ENCODE measurements at places on chromosomes 6 and 20.

DNA sequence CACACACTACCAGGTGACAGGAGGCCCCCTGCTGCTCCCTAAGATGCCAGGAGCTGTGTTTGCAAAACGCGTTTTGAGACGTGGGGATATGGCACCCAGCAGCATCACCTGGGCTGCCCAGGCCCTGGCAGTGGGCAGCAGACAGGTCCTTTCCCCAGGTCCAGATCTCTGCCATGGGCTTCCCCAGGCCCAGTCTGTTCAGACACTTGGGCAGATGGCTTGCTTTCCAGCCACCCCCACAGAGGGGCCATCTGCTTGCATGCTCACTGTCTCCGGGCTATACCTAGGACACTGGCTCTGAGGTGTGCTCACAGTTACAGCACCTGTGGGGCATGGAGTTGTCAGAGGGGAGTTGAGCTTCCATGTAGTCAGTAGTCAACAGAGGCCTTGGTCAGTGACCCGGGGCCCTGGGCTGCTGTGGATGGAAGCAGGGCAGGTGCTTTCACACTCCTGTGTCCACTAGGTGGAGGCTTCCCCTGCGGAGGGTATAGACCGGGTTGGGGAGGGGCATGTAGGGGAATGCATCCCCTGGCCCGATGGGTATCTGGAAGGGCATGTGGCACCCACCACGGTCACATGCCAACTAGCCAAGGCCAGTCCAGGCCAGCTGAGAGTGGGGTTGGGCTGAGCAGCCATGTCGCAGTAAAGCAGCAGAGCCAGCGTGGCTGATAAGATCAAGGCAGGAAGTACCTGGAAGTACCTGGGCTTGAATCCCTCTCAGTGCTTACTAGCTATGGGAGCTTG lies 185.4 kb upstream of the SLC24A3 start:
- no peak for DNase-seq

- DNase-seq = no peak
Observed at GRCh38 chr6:132388291-132388690, 13.0 kb downstream of the MOXD1 start.

DNA sequence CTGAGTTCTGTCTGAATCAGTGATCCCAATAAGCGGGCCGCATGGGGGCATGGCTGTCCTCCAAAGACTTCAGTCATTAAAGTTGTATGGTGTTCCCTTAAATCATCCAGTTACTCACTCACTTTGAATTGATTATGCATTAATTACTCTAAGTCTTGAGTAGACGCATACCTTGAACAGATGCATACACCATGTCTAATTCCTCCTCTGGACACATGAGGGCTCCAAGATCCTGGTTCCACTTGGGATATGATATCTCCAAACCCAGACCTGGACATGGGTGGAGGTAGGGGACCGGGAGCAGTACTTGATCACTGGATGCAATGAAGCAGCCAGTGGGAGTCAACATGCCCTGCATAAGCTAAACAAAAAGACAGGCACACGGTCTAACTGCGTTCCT lies 204.5 kb downstream of the FNDC1 start:
- no peak for DNase-seq

DNA sequence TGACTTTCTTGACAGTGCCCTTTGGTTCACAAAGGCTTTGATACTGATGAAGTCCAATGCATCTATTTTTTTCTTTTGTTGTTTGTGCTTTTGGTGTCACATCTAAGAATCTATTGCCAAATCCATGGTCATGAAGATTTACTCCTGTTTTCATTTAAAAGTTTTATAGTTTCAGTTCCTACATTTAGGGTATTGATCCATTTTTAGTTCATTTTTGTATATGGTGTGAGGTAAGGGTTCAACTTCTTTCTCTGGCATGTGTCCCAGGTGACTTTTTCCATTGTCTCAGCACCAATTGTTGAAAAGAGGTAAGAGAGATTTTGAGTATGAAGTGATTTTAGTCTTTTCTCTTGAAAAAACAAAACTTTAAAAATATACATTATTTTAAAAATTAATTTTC lies 260.6 kb downstream of the GMPR start:
- DNase-seq = no peak

Data from HL-60 (cell line).